ENCODE measurements at places on chromosomes 13 and 19.

DNA sequence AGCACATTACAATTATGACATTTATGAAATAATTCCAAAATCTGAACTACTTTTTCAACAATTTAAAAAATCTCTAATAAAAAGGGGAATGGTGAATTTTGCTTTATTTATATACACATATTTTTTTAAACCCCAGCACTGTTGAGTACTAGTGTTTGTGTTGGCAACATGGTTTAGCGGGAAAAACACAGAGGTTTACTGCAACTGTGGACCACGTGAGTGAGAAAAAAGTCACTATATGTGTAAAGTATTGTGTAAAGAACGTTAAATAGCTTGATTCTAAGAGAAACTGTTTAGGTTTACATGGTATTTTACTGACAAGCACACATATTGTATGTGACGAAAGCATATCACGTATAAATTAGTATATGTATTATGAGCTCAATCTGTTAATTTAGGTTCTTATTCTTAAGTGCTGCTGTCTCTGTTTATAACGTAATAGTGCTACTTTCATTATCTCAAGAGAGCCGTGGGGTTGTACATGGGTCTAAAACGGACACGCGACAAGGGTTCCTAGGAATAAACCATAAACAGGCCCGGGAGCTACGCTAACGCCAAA is 617 bp downstream of the SKA3 start:
- DNase-seq = no peak

GRCh38 chr19:58366585-58367430 is 4.3 kb upstream of the ZNF497 start:
- no peak for DNase-seq

GRCh38 chr19:19039901-19040300 is 6.5 kb downstream of the ARMC6 start:
- DNase-seq = no peak

GRCh38 chr13:49625392-49626079 is 2.8 kb upstream of the ARL11 start:
- DNase-seq = no peak

DNA sequence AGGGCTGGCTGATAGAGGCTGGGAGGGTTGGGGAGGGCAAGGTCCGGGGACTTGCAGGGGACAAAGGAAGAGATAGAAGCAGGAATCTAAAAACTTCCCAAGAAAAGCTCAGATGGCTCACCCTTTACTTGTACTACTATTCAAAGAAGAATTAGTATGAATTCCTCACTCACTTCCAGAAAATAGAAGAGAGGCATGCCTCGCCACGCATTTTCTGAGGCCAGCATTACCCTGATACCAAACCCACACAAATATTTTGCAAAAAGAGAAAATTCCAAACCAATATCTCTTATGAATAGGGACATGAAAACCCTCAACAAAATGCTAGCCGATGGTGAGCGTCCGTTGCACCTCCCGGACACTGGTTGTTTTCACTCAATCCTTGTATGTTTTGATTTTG is 54.0 kb downstream of the ING1 start:
- no peak for DNase-seq

- DNase-seq = no peak
Measured at GRCh38 chr19:49696115-49696514, 5.2 kb downstream of the CPT1C start.

DNA sequence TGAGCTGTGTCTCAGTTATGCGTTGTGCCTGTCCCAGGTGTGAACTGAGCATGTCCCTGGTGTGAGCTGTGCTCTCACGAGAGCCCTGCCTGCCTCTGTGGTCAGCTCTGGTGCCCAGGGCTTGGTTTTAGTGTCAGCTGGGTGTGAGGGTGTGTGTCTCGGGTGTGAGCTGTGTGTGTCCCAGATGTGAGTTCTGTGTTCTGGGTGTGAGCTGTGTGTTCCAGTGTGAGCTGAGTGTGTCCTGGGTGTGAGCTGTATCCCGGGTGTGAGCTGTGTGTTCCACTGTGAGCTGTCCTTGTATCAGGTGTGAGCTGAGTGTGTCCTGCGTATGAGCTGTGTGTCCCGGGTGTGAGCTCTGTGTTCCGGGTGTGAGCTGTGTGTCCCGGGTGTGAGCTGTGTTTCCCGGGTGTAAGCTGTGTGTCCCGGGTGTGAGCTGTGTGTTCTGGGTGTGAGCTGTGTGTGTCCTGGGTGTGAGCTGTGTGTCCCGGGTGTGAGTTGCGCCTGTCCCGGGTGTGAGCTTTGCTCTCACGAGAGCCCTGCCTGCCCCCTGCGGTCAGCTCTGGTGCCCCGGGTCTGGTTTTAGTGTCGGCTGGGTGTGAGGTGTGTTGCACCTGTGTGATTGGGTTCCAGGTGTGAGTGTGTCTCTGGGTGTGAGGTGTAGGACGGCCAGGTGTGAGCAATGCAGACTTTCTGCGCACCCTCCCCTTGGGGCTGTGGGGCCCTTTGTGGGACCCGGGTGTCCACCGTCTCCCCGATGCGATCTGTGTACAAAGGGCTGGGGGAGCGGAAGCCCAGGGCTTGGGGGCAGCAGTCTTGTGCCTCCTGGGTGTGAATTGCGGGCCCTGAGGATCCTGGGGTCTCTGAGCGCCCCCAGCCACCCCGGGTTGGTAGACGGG is 7.1 kb upstream of the PEAK3 start:
- DNase-seq = peak; percentile 31
